ENCODE measurements at places on chromosomes 6 and 20.
A peak's percentile ranks its signal among the peaks of the same experiment; 100 is the strongest.

- no peak for DNase-seq
These were observed 339.6 kb downstream of the ARHGAP18 start for GRCh38 chr6:129370268-129370916.

GRCh38 chr20:24747010-24747712 is 201.9 kb upstream of the CST7 start:
- DNase-seq = no peak

DNA sequence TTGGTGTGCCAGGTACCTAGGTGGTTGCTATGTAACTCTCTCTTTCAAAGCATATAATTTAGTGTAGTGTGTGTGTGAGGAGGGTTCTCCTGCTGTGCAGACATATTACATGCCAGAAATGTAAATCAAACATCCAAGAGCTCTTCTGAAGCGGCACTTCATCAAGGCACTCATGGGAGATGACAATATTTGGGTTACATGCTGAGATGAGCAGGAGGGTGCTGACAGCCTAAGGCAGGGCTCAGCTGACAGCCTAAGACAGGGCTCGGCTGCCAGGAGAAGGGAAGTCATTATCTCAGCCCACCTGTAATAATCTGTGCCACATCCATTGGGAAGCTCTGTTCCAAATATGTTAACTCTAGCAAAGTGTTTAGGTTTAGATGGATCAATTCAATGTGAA is 39.1 kb downstream of the ADGRF5 start:
- DNase-seq = peak; percentile 84

- DNase-seq = no peak
These were observed 20.9 kb upstream of the GATA5 start for GRCh38 chr20:62496568-62497218.

DNA sequence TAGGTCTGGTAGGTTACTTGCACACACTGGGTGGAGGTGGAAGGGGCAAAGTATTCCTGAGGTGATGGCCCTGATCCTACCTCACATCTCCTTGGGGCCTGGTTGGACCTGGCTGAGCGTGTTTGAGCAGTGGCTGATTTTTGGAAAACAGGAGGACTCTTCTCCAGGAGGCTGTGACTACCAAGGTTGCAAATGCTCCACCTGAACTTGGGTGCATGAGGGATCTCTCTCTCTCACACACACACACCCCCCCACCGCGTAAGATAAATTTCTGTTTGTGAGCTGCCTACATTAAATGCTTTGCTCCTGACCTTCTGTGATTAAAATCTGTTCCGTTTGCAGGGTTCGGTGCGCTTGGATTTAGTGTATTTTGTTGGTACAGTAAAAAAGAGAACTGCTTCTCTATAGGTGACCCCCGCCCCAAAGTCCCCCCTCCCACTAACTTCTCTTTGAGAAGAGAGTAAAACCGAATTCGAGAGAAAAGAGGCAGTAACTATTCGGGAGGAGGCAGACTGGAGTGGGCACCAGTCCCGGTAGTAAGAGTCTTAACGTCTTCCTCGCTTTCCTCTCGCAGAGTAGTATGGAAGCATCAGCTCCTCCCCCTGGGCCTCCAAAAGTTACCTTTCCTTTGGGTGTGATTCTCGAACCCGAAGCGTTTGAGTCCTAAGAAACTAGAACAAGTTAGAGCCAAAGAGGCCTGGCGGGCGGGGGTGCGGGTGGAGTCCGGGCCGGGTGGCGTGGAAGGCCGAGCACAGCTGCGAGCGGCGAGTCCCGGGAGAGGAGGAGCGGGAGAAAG is 585 bp upstream of the DSE start:
- no peak for DNase-seq

GRCh38 chr20:17449031-17449430 is 82.1 kb downstream of the BFSP1 start:
- DNase-seq = no peak

DNA sequence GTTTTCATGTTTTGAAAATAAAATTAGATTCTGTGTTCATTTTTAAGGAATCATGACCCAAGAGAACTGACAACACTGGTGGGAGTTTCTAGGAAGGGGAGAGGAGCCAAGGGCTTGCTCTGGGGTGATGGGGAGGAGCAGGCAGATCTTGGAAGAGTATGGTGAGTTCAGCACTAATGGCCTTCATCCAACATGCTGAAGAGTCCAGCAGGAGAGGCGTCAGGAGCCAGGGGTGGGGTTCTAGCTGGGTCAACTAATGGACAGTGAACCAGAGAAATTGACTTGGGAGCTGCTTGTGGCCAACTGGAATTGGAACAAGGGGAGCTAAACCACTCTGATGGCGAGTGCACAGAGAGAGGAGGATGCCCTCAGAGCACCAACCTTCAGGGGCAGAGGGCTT is 107.1 kb downstream of the MRPL14 start:
- DNase-seq = no peak

GRCh38 chr20:24620937-24621519 is 151.6 kb downstream of the SYNDIG1 start:
- no peak for DNase-seq

DNA sequence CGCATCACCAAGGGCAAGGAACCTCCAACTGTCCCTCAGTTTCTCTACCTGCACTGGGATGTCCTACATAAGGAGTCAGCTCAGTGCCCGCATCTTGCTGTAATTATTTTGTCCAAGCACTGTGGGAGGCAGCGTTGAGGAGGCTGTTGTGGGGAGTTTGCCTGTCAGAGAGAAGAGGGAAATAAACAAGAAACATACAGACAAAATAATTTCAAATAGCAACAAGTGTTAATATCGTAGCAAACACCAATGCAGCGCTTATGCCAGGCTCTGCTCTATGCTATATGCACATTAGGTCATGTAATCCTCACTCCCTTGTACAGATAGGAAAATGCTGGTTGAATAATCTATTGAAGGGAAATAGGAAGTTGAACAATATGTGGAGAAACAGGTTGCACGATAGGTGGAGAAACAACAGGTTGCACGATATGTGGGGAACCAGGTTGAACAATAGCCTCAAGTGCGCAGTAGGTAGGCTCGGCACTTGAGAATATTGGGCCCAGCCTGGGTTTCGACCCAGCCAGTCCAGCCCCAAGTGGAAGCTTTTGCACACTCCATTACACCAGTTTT is 91.2 kb upstream of the SIRPA start:
- no peak for DNase-seq

DNA sequence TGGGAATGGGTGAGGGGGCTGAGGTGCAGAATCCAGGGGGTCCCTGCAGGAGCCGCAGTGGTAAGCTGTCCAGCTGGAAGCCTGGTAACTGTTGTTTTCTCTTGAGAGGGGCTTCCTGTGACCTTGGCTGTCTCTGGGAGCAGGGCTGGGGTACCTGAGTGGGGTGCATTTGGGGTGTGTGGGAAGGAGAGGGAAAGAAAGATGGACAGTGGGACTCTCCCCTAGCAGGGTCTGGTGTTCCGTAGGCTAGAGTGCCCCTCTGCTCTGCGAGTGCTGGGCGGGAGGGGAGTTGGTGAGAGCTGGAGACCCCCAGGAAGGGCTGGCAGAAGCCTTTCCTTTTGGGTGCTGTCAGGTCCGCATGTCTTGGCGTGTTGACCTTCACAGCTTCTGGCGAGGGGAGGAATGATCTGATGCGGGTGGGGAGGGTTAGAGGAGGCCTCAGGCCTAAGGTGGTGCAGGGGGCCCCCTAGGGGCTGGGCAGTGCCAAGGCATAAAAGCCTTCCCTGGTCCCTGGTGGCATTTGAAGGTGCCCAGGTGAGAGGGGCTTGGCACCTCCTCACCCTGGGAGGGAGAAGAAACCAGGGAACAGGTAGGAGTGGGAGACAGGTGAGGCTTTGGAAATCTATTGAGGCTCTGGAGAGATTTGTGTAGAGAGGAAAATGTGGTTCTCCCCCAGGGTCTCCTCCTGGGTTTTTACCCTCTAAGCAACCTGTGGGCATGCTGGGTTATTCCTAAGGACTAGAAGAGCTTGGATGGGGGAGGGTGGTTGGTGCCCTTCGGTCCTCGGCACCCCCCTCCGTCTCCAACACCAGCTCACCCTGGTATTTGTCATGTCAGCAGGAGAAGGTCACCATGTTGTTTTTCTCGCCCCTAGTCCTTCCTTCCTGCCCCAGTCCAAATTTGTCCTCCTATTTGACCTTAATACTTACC is 3.3 kb downstream of the VEGFA start:
- peak; percentile 12 for DNase-seq

DNA sequence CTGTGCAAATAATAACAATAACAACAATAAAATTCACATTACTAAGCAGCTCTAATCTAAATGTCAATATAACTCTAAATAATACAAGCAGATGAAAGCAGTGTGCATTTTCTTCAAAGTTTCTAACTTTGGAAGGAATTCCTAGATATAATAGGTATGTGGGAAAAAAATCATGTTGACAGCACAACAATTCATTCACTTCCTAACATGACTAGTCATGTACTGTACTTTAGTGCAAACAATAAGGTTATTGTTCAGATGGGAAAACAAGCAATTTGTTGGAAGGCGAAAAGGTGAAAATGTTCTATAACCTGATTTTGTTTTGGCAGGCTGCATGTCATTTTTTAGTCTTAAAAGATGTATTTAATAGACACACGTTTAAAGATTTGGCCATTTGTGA is 484.3 kb upstream of the JAG1 start:
- DNase-seq = no peak

DNA sequence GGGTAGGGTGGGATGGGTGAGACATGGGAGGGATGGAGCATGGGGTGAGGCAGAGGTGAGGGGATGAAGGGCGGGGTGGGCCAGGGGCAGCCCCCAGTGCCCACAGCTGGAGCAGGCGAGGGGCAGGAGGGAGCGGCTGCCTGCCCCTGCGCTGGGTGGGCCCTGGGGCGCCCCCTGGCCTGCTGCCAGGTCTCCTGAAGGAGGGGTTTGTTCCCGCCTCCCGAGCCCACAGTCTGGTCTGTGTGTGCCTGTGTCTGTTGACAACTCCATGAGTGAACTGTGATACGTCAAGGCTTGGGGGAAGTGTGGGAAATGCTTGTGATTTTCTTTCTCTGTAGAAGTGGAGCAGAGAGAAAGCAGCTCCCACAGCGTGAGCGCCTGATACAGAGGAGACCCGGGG is 10.9 kb upstream of the MRGBP start:
- DNase-seq = no peak

GRCh38 chr6:28695715-28696114 is 170.0 kb downstream of the GPX5 start:
- DNase-seq = no peak

GRCh38 chr20:11190741-11191140 is 516.9 kb upstream of the JAG1 start:
- no peak for DNase-seq

GRCh38 chr6:121688974-121689373 is 253.5 kb downstream of the GJA1 start:
- no peak for DNase-seq

DNA sequence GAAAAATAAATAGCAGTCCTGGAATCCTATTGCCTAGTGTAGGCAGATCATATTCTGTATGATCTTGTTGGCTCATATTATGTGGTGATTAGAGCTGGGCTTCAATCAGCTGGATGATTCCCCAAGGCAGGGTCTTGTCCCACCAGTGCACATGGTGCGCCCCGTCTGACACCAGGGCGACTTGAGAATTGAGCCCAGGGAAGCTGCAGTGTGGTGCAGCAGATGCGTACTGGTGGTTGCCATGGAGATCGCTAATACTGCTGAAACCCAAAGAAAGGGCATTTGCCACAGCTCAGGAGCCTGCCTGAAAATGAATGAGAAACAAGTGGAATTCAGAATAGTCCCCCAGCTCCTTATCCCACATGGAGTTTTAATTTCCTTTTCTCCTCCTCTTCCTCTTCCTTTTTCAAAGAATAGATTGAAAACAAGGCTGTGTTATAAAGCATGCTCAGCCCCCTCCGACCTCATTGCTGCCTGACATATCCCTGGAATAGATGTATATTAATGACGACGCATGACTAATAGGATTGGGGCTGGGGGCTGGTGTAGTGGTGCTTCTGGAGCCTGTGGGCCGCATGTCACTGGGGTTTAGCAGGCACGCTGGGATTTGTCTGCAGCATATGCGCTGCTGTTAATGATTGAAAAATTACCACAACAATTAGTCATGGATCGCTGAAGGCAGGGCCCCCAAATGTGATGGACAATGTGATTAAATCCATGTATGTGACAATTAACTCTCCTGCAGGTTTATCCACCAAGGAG is 210.5 kb downstream of the FARS2 start:
- no peak for DNase-seq

- no peak for DNase-seq
These were observed 3.2 kb upstream of the RFPL4B start for GRCh38 chr6:112343977-112344376.

GRCh38 chr20:47508278-47508677 is 6.6 kb downstream of the NCOA3 start:
- no peak for DNase-seq

- no peak for DNase-seq
These were observed 97.0 kb downstream of the NRN1 start for GRCh38 chr6:5909721-5910120.

DNA sequence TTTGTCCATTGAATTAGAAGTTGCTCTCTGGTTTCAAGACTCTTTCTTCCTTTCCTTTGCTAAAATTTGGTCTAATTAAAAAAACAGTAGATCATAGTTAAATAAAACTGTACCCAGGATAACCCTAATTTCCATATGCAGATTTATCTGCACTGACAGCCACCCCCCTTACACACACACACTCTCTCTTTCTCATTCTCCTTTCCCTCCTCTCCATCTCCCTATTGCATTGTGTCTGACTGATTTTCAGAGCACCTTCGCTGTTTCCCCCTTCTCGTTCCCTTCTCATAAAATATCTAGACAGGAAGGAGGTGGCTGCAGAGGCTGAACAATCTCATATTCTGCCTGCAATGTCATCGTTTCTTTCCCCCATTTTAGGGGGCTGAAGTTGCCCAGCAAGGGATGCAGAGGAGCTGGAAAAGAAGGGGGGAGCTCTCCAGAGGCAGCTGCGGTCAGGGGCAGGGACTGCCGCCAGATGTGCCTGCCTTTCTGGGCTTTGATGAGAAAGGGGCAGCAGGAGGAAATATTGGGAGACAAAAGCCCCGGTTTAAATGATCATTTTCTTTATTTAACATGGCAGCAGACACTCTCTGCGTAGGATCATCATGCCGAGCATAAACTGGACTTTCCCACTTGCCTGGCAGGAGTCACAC is 22.5 kb upstream of the MMS22L start:
- no peak for DNase-seq

DNA sequence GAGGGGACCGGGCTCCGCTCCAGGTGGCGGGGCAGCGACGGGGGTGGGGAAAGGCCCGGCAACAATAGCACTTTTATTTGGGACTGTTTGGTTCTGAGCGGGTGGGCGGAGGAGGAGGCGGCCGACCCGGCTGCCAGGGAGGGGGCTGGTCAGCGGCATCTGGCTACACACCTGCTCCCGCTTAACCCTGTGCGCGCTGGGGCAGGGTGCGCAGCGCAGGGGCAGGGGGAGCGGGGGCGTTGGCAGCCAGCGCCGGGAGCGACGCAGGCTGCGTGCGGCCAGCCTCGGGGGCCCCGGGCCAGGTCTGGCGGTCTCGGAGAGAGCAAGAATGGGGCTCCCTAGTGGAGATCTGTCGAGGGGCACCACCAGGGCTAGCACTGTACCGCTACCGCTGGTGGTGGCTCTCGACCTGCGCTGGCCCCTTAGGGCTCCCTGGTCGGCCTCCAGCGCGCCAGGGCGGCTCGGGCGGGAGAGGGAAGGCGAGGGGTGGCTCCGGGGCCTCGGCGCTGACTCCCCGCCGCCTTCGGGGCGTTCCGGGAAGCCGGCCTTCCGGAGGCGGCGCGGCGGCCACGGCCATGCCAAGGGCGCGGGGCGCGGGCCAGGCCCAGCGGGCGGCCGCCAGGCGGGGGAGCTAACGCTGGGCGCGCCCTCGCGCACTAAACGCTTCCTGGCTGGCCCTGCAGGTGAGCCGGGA is 92.4 kb downstream of the NCR2 start:
- DNase-seq = peak; percentile 20
